ENCODE measurements at places on chromosomes 1 and 21.
A peak's percentile ranks its signal among the peaks of the same experiment; 100 is the strongest.

GRCh38 chr21:46325073-46325912, 1.3 kb downstream of the PCNT start:
- peak; percentile 77 for DNase-seq

- no peak for DNase-seq
These were observed 633 bp upstream of the CTPS1 start for GRCh38 chr1:40978886-40979240.

- no peak for DNase-seq
These were observed 11.8 kb downstream of the FCMR start for GRCh38 chr1:206909883-206910318.

- DNase-seq: no peak
These were observed 53.9 kb upstream of the PTGFRN start for GRCh38 chr1:116855773-116856201.

DNA sequence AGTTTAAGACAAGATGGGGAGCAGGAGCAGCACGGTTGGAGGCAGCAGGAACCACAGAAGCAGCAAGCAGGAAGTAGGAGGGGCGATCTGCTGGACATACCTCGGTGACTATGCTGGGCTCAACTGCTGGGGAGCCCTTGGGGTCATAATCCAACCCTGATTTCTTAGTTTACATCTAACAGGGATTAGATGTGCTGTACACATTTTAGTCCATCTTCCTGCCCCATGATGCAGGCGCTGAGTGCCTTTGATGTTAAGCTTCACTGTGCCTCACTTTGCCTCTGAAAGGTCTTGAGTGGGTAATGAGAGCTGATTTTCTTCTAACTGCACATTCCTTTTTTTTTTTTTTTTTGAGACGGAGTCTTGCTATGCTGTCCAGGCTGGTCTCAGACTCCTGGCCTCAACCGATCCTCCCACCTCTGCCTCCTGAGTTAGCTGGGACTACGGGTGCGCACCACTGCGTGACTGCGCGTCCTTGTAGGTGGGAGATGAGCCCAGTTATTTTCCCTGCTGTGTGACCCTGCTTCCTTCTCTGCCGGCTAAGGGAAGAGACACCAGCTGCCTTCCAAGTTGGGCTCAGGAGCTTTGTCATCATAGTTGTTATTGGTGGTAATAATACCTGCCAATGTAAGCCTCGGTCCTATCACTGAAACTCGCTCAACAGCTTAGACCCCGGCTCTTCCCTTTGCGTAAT, 1.1 kb upstream of the RCAN3 start:
- DNase-seq: peak; percentile 88

DNA sequence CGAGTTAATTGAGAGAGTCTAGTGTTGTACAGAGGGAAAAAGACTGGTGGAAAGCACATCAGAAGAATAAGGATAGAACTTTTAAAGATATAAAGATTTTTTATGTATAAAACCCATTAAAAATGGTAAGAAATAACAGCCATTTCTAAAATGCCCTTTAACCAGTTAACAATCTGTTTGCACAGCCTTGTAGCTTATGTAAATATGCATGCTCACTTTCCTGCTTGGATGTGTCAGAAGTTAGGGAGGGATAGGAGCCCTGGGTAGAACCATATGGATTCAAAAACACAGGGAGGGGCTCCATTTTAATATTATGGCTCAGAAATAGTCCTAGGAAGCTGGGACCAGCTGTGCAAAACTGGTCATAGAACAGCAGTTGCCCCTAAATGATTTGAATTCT, 4.5 kb upstream of the EDEM3 start:
- no peak for DNase-seq

All from hematopoietic multipotent progenitor cell treated with erythropoietin and hydrocortisone succinate and interleukin-3 and kit ligand, for 4 days (in vitro differentiated cells).